ENCODE measurements at places on chromosomes 2 and 18. TPM values are rescaled to one million over a fixed set of nuclear protein-coding genes. Genes with fewer than 3 reads are reported as not detected.
A peak's percentile ranks its signal among the peaks of the same experiment; 100 is the strongest.

- H3K27me3 ChIP-seq = no peaks in the 10 kb centered on the region
- peaks cover 17% of the 10 kb centered on the region for H3K4me1 ChIP-seq
- DNase-seq = peak; percentile 86
- H3K27ac ChIP-seq = peak overlapping the region; percentile 81
- H3K4me3 ChIP-seq = peak overlapping the region; percentile 63
Observed at GRCh38 chr2:25252291-25253152, 84.1 kb upstream of the POMC start.

The REG3G gene
- not detected for total RNA-seq

DNA sequence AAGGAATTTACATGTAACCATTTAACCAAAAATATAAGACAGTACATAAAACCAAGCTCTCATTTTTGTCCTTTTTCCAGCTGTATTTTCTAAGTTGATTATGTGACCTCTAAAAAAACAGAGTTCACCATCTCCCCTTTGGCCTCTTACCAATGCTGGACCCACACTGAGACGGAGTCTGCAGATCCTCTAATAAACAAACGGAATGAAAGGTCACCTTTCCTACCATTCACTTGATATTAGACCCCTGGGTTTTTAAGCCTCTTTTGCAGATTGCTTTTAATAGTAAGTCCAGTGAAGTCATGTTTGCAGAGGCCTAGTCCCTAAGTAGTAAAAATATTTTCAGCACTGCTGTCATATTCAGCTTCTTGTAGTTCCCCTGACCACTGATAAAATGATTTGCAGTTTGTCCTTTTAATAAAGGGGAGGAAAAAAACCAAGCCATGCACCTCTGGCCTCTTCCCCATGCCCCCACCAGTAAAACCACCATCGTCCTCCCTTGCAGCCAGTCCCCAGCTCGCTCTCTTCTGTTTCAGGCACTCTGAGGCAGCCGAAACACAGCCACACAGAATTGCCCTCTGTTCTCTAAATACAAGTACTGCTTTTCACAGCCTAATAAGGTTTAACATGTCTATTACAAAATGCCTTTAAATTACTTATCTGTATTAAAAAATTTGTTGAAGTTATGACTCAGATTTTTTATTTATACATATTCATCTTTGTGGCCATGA is 427.5 kb downstream of the PARD3B start:
- H3K27me3 ChIP-seq = no peaks in the 10 kb centered on the region
- no peak overlapping the region for H3K27ac ChIP-seq
- no peak overlapping the region for H3K4me3 ChIP-seq
- H3K36me3 ChIP-seq = no peaks in the 10 kb centered on the region
- no peak for DNase-seq

GRCh38 chr2:223674998-223675609 is 72.9 kb upstream of the SCG2 start:
- H3K4me1 ChIP-seq = no peaks in the 10 kb centered on the region
- H3K4me3 ChIP-seq = no peak overlapping the region
- no peaks in the 10 kb centered on the region for H3K36me3 ChIP-seq
- no peaks in the 10 kb centered on the region for H3K27me3 ChIP-seq
- H3K27ac ChIP-seq = no peak overlapping the region

The GBX2 gene
- not detected for total RNA-seq

- no peak for DNase-seq
- H3K4me3 ChIP-seq = no peak overlapping the region
- H3K36me3 ChIP-seq = no peaks in the 10 kb centered on the region
- no peak overlapping the region for H3K27ac ChIP-seq
Observed at GRCh38 chr18:30192216-30192615, 850.3 kb downstream of the DSC3 start.

DNA sequence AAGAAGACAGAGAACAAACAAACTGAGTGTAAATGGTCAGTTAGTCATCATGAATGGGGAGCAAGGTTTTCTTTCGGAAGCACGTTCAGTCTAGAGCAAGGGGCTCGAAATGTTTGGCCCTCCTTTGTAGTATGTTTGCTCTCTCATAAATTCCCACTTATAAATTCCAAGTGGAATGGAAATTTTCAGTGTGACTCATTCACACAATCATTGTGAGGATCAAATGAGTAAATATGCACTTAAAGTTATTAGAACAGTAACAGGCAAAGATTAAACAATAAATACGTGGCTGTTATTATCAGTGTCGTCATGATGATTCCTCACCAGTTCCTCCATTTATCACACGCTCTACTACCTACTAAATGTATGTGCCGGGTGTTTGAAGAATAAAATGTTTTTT is 10.5 kb downstream of the CNGA3 start:
- no peaks in the 10 kb centered on the region for H3K27me3 ChIP-seq
- DNase-seq = no peak
- no peak overlapping the region for H3K27ac ChIP-seq
- no peaks in the 10 kb centered on the region for H3K36me3 ChIP-seq
- H3K4me1 ChIP-seq = no peaks in the 10 kb centered on the region

- no peaks in the 10 kb centered on the region for H3K36me3 ChIP-seq
- H3K27ac ChIP-seq = no peak overlapping the region
- no peak for DNase-seq
Observed at GRCh38 chr2:138421971-138422335, 79.6 kb upstream of the SPOPL start.

DNA sequence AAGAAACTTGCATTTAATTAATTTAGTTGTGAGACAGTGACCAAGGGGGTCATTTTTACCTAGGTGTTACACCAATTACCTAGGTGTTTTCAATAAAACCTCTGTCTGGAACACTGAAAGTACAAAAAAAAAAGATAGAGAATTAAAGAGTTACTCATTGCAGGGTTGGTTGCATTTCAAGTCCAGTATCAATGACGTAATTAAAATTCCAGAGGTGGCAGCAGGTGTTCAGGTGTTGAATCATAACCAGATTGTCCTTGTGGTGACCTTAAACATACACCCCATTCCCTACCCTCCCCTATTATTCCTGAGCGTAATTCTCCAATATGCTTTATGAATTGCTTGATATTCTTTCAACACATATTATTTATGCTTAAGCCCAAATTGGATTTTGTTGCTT is 352.0 kb upstream of the SLC8A1 start:
- no peak overlapping the region for H3K4me3 ChIP-seq
- no peaks in the 10 kb centered on the region for H3K36me3 ChIP-seq
- H3K4me1 ChIP-seq = no peaks in the 10 kb centered on the region
- H3K27me3 ChIP-seq = no peaks in the 10 kb centered on the region

The LINC00305 gene
- not detected for total RNA-seq

GRCh38 chr2:113211226-113212105 is 37.7 kb downstream of the PSD4 start:
- peaks cover 15% of the 10 kb centered on the region for H3K4me1 ChIP-seq
- no peaks in the 10 kb centered on the region for H3K27me3 ChIP-seq
- no peak for DNase-seq
- H3K27ac ChIP-seq = peak overlapping the region; percentile 18
- H3K4me3 ChIP-seq = no peak overlapping the region
- H3K36me3 ChIP-seq = no peaks in the 10 kb centered on the region

The HOXD13 gene
- not detected for total RNA-seq

DNA sequence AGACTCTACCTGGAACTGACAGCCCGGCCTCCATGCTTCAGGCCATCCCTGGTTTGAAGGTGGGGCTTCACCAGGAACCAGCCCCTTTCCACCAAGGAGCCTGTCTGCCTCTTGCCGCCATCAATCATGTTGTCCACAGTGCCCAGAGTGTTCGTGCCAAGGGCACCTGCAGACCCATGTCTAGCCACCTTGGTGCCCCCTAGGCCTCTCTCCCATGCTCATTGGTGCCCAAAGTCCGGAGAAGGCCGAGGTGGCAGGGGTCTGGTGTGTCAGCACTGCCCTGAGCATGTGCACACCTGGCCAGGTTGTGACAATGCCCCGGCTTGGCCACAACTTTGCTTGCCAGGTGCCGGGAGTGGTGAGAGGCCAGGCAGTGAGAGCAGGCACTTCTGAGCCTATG is 114.8 kb downstream of the COPS8 start:
- no peak overlapping the region for H3K4me3 ChIP-seq
- H3K27me3 ChIP-seq = no peaks in the 10 kb centered on the region
- H3K4me1 ChIP-seq = no peaks in the 10 kb centered on the region
- no peak overlapping the region for H3K27ac ChIP-seq
- no peak for DNase-seq
- H3K36me3 ChIP-seq = no peaks in the 10 kb centered on the region

DNA sequence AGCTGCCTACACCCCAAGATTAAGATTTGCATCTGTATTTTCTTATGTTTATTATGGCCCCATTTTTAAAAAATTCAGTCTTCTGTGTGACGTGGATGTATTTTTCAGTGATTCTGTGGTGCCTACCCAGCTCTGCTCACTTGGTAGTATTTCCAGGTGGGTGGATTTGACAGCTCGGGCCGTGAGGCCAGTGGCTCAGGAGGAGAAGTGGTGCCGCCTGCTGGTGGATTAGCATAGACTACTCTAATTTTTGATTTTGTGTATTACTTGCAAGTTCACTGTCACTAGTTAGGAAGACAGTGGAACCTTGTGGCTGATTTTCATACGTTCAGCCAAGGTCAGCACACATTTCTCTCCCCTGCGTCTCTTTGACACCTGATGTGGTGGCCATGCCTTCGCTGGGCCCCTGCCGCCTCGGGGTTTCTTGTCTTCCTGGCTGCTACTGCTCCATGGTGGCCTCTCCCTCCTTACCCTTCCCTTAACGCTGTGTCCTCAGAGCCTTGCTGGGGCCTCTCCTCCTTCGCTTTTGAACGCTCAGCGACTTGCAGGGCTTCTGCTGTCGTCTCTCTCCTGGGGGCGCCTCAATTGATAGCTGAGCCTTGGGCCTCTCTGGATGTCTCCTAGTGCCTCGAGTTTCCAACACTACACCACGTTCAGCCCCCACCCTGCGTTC is 89.4 kb downstream of the DGKD start:
- DNase-seq = peak; percentile 86
- H3K36me3 ChIP-seq = peaks cover 64% of the 10 kb centered on the region
- H3K27ac ChIP-seq = no peak overlapping the region
- H3K4me3 ChIP-seq = no peak overlapping the region
- H3K4me1 ChIP-seq = no peaks in the 10 kb centered on the region
- no peaks in the 10 kb centered on the region for H3K27me3 ChIP-seq

The LYG2 gene
- not detected for total RNA-seq

The STPG4 gene
- total RNA-seq = not detected

DNA sequence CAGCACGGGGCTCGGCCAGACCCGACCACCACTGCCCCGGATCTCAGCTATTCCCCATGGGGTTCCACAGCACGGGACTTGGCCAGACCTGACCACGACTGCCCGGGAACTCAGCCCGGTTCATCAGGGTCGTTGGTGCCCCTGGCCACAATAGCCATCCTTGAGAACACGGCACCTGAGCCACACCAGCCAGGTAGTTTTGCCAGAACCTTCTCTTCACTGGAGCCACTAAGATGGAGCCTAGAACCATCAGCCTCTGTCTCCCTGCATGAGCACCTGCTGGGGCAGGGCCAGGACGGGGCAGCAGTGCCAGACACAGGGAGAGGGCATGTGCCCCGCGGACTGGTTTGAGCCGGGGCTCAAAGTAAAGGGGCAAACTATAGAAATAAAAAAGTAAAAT is 11.4 kb upstream of the KCNG2 start:
- DNase-seq = peak; percentile 31
- H3K36me3 ChIP-seq = no peaks in the 10 kb centered on the region
- H3K27me3 ChIP-seq = peaks cover 66% of the 10 kb centered on the region
- H3K4me1 ChIP-seq = peaks cover 5% of the 10 kb centered on the region
- no peak overlapping the region for H3K4me3 ChIP-seq

GRCh38 chr2:41180387-41180786 is 728.5 kb upstream of the SLC8A1 start:
- no peak overlapping the region for H3K4me3 ChIP-seq
- no peaks in the 10 kb centered on the region for H3K36me3 ChIP-seq
- no peak overlapping the region for H3K27ac ChIP-seq
- DNase-seq = no peak
- H3K4me1 ChIP-seq = no peaks in the 10 kb centered on the region
- H3K27me3 ChIP-seq = no peaks in the 10 kb centered on the region

DNA sequence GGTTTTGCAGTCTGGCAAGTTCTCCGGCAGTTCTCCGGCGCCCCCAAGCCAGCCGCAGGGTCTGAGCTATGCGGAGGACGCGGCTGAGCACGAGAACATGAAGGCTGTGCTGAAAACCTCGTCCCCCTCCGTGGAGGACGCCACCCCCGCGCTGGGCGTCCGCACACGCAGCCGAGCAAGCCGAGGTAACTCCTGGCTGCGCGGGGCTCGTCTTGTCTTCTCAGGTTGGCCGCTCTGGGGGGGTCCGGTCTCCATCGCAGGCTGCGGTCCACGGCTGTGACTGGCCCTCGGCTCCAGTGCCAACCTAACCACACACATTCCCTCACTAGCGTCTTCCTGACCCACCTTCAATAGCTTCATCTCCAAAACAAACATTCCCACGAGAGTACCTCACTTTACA is 68.2 kb downstream of the TPGS2 start:
- no peak overlapping the region for H3K27ac ChIP-seq
- no peak overlapping the region for H3K4me3 ChIP-seq
- no peaks in the 10 kb centered on the region for H3K36me3 ChIP-seq
- DNase-seq = peak; percentile 36
- peaks cover 7% of the 10 kb centered on the region for H3K4me1 ChIP-seq
- H3K27me3 ChIP-seq = no peaks in the 10 kb centered on the region

DNA sequence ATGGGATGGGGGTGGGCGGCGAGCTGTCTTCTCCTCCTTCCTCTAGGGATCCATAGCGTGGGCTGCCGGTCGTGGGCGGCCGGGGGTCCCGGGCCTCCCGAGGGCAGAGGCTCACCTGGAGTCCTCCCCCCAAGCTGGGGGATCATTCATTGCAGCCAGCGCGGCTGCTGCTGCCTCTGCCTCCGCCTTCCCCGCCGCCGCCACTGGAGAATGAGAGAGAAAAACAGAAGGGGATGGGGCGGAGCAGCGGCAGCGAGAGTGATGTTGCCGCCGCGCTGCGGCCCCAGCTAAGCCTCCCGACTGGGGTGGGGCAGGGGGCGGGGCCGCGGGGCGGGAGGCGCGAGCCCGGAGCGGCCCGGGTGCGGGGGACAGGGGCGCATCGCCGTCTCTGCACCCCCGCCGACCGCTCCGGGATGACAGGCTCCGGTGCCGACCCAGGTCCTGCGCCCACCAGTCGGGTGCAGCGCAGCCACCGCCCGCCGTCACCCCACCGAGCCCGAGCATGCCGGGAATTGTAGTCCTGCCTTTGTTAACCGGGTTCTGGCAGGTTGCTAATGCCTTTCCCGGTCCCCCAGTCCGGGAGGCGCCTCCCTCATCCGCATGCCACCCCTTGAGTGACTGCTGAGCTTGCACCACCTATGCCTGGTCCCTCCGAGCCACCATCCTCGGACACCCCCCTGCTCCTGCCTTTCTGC is at the start of gene KIF3C:
Gene KIF3C (minus strand): TSS at position 225 of the 695 bp plus-strand sequence. CDS start 580 bp downstream, outside the sequence.
- no peaks in the 10 kb centered on the region for H3K36me3 ChIP-seq
- H3K4me3 ChIP-seq = peak within 1 kb of the TSS; percentile 82
- H3K4me1 ChIP-seq = peaks cover 8% of the 10 kb centered on the region
- no peaks in the 10 kb centered on the region for H3K27me3 ChIP-seq
- peak; percentile 81 for DNase-seq

The PTPRM gene
- 99.3 TPM for total RNA-seq

- no peaks in the 10 kb centered on the region for H3K27me3 ChIP-seq
- H3K4me3 ChIP-seq = no peak overlapping the region
- peak; percentile 70 for DNase-seq
Observed at GRCh38 chr2:96072746-96073145, 38.0 kb upstream of the GPAT2 start.

DNA sequence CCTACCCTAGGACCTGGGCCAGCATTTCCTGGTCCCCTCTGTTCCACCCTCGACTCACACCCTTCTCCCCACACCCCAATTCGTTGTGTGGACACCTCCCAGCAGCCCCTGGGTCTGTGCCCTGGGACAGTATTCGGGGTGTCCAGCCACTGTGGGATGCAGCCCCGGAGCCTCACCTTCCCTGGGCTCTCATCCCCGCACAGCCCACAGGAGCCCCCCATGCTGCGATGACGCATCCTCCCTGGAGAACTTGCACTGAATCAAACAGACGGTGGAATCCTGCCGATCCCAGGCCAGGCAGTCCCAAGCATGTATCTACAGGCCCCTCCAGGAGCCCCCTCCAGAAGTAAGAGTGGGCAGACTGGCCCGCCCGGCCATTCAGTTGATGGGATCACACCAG is 9.7 kb downstream of the ITM2C start:
- no peaks in the 10 kb centered on the region for H3K27me3 ChIP-seq
- H3K36me3 ChIP-seq = no peaks in the 10 kb centered on the region
- no peak overlapping the region for H3K27ac ChIP-seq

The SCTR gene
- 21.0 TPM for total RNA-seq

Data from upper lobe of right lung (tissue), 1 donor.